HTR-8/SVneo (cell line): ENCODE measurements at places on chromosomes 6 and 20.

DNA sequence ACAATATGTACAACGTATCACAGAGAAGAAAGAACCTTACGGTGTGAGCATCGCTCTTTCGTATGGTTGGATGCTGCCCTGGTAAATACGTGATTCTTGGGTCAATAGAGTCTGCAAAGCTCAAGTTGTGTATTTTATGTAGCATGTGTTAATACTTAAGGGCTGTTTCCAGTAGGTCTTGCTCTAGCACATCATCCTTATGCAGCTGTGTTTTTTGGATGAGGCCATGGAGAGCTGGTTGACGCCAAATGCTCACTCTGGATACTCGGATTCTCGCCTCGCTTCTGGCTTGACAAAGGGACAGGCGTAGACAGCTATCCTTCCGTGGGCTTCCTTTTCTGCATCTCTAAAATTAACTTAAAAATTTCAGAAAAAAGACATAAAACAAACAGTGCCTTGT lies 38.9 kb downstream of the SNRNP48 start:
- DNase-seq: no peak

GRCh38 chr6:43760210-43761168 lies 9.5 kb upstream of the VEGFA start:
- no peak for DNase-seq

DNA sequence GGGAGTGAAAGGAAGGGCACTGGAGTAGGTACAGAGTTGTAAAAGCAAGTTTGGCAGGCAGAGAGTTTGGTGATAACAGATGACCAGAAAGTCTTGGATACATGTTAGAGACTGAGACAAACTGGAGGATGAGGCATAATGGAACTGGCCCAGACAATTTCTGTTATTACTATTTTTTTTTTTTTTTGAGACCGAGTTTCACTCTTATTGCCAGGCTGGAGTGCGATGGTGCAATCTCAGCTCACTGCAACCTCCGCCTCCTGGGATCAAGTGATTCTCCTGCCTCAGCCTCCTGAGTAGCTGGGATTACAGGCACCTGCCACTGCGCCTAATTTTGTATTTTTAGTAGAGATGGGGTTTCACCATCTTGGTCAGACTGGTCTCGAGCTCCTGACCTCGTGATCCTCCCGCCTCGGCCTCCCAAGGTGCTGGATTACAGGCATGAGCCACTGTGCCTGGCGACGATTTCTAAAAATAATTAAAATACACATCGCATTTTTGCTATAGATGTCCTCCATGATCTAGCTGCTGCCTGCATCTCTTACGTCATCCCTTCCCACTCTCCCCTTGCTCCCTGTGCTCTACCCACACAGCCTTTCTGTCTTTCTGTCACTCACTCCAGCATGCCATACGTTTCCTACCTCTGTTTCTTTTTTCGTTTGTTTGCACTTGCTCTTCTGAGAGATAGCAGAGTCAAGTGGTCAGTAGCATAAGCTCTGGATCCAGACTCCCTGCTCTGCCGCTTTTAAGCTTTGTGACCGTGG lies 23.5 kb downstream of the MAPK14 start:
- no peak for DNase-seq

GRCh38 chr20:58989196-58989595 lies 8.1 kb downstream of the NELFCD start:
- DNase-seq: no peak

DNA sequence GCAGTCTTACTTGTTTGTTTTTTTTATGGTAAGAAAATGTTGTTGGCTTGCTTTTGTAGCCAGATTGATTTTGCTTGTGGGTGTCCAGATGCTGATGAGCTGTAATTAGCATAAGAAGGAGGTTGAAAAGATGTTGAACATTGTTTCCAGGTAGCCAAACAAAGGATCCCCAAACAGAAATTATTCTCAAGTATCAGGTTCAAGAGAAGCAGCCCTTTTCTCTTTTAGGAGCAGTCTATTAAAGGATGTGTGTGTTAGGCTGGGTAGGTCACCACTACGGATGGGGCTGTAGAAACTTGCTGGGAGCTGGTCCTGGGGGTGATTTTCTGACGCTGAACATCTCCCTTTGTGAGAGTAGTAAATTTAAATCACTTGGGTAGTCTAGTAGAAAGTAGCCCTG lies 86.9 kb upstream of the VSTM2L start:
- no peak for DNase-seq
